ENCODE measurements at places on chromosomes 7 and 10. TPM values are rescaled to one million over a fixed set of nuclear protein-coding genes. Genes with fewer than 3 reads are reported as not detected.

GRCh38 chr10:14774214-14774580 lies 500 bp downstream of the FAM107B start:
- no peak for DNase-seq

DNA sequence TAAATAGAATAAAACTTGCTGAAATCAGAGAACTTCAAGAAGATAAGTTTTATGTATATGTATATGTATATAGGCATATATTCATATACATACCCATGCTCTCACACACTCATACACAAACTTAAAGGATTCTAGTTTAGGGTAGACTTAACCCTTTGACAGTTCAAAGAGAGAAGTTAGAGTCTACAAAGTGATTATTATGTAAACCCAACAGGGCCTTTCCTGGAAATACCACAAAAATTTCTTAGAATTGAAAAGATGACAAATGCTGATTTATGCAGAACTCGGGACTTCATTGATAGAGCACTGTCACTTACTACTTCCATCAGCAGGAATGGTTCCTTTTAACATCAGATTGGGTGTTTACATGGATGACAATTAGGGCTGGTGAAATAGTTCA lies 763.5 kb downstream of the AUTS2 start:
- DNase-seq: no peak

- DNase-seq: no peak
Observed at GRCh38 chr7:16422917-16423316, 1.6 kb upstream of the CRPPA start.

DNA sequence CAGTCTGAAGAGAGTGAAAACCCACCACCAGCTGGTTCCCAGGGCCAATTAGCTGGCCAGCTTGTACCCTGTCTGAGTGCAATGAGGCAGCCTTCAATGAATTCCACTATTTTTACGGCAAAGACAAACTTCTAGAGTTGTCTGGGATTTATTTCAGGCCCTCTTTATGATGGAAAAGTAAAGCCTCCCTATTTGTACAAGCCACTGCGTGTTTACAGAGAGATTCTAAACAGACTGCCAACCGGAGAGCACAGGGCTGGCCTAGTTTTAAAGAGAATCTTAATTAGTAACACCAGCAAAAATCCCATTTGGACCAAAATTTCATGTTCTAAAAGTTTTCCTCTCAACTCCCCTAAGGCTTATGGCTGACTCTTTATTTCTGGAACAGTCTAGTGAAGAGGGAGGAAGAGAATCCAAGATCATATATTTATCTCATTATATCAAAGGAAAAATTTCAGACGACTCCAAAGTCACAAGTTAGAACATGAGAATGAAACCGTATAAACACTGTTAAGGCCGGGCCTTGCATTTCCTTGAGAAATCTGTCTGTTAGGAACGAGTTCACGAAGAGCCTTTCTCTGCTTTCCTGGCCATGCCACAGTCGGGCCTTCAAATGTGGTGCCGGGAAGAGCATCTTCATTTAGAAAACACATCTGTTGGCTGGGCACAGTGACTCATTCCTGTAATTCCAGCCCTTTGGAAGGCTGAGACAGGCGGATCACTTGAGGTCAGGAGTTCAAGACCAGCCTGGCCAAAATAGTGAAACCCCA lies 724.6 kb upstream of the NRP1 start:
- DNase-seq: no peak

- DNase-seq: peak; percentile 75
Observed at GRCh38 chr7:70736715-70737460, 395.1 kb upstream of the GALNT17 start.

DNA sequence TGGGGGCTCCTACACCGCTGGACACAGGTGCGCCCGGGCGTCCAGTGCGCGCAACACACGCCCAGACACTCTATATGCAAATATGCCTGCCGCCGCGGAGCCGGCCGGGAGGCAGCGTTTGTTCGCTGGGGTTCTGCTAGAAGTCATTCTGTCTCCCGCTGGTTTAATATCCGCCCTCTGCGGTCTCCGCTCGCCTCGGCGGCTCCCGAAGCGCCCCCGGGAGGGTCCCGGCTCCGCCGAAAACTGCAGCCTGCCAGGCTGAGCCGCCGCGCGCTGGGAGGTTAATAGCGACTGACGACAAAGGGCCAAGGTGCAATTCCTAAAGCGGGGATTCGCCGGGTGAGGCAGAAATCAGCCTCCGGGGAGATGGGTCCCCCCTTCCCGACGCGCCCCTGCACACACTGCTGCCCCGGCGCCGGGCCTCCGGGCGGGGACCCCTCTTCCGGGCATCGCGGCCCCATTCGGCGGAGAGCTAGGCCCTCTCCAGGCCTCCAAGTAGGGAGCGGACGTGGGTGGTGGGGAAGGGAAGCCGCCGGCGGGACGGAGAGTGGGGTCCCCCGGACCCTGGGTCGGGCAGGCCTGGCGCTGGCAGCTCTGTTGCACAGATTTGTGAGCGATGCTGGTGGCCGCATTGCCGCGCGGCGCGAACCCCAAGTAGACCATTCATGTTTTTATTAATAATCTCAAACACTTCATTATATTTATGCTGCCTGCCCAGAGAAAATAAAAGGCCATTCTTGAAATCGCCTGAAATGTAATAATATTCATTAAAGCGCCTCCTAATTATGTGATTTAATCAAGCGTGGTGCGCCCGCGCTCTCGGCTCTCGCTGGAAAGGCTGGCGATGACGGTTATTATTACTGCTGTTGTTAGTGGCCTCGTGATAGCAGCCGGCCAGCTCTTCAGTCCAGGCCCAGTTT lies 9.1 kb downstream of the EN2 start:
- no peak for DNase-seq

DNA sequence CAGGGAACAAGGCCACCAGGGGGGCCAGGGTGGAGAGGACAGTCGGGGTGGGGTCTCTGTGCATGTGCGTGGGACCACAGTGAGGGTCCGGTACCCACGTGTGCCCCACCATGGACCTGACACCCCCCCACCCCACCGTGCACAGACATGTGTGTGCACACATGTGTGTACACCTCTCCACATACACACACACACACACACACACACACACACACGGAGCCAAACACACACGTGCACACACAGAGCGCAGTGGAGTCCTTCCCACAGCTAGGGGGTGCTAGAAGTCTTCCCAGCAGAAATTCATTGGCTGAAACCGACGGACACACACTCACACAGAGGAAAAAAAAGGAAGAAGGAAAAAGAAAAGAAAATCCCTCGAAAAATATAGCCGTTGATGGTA lies 42.8 kb upstream of the GNA12 start:
- DNase-seq: peak; percentile 54

- peak; percentile 12 for DNase-seq
Observed at GRCh38 chr7:76047305-76047810, 442 bp downstream of the STYXL1 start.

DNA sequence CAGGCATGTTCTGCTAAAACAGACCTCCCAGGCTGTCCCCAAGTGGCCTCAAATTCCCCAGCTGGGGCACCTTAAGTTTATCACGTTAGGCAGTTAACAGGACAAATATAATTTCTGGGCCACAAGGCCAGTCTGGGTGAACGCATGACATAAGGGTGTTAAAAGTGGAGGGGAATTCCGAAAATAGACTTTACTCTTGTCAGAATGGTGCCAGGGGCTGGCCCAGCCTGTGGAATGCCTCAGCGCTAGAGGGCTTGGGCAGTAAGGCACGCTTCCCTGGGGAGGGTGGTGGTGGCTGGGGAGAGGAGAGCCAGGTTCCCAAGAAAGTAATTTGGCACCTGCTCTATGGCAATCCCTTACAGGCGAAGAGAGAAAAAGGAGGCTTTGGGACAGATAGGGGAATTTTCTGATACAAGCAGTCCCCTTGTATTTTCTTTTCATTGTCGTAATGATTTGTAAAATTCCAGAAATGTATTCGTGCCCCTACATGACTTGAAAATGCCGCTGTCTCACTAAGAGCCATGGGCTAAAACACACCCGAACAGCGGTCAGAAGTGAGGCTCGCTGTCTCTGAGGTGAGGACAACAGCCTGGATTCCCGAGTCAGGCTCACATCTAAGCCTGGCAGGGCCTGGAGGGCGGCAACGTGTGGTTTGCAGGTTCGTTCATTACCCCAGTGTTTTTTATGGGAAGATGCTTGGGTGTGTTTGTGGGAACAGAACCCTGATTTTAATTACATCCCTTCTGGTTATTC lies 463.2 kb upstream of the GALNT17 start:
- DNase-seq: peak; percentile 62

DNA sequence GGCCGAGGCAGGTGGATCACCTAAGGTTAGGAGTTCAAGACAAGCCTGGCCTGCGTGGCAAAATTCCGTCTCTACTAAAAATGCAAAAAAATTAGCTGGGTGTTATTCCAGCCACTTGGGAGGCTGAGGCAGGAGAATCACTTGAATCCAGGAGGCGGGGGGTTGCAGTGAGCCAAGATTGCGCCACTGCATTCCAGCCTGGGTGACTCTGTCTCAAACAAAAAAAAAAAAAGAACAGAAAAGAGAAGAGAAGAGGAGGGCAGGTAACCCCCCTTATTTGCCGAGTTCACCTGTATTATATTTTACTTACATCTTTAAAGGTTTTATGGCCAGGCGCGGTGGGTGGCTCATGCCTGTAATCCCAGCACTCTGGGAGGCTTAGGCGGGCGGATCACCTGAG lies 91.7 kb downstream of the RNF216 start:
- DNase-seq: no peak

- DNase-seq: no peak
Observed at GRCh38 chr7:110721395-110721794, 369.5 kb upstream of the LRRN3 start.

Gene PTPN20
- 5.4 TPM for total RNA-seq

Gene UBTD1
- total RNA-seq: 24.3 TPM

Gene PDE1C
- total RNA-seq: 31.5 TPM

Gene ABCF2
- 71.5 TPM for total RNA-seq

Gene RADIL
- total RNA-seq: 0.07 TPM

Gene CDK1
- total RNA-seq: 88.8 TPM

Gene COBL
- 0.78 TPM for total RNA-seq

Data from foreskin keratinocyte (primary cell).